H1 (cell line): ENCODE measurements at places on chromosomes 2 and 18.

DNA sequence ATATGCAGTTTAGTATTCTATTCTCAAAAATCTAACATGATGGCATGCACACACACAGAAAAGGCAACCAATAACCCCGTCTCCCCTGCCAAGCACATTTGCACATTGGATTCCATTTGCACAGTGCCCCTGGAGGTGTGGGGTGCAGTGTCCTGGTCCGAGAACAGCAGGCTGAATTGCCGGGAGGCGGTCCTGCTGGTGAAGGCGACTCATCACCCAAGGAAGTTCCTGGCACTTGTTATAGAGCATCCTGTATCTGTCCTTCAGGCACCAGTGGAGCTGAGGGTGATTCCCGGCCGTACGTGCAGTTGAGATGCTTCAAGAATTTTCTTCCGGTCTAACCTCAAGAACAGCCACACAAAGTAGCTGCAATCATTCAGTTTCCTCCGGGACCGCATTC lies 73.0 kb upstream of the RAB12 start:
- no peak for DNase-seq

DNA sequence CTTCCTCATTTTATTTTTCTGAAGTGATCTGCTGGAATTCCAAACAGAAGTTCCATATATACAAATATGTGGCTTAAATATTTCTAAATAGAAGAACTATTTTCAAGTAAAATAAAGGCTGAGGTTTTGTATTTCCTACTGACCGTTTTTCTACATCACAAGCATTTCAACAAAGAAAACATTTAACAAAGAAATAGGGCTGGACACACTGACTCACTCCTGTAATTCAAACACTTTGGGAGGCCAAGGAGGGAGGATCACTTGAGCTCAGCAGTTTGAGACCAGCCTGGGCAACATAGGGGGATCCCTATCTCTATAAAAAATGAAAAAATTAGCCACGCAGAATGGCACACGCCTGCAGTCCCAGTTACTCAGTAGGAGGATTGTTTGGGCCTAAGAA lies 44.6 kb downstream of the TANK start:
- DNase-seq, result no peak

DNA sequence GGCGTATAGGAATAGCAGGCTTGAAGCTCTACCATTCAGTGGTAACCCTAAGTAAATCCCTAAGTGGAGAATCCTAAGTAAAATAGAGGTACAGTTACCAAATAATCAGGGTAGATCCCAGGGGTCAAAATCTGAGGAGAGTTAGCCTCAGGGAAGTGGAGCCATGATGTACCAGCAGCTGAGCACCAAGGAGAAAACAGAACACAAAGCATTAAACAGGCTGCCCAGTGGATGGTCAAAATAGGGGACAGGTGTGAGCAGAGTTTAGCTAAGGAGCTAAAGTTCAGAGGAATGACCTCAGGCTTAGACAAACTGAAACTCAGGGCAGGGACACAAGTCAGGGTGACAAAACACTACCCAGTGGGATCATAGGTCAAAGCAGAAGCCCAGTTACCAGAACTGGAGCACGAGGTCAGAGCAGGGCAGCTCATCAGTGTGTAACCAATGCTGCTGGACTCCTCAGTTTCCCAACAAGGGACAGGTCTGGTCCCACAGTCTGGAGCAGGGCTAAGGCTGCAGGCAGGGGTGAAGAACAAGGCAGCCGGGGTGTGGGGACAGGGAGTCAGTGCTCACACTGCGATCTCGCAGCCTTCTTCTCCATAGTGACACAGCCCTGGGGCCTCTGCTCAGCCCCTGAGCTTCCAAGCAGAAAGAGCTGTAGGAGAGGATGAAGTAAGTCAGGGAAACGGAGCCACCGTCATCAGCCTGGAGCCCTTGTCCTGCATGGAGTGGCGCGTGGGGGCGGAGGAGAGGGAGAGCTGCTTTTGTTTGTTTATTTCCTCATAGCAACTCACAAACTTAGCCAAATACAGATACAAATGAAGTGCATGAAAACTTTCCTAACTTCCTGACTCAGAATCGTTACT lies 264.0 kb downstream of the MREG start:
- DNase-seq, result no peak

DNA sequence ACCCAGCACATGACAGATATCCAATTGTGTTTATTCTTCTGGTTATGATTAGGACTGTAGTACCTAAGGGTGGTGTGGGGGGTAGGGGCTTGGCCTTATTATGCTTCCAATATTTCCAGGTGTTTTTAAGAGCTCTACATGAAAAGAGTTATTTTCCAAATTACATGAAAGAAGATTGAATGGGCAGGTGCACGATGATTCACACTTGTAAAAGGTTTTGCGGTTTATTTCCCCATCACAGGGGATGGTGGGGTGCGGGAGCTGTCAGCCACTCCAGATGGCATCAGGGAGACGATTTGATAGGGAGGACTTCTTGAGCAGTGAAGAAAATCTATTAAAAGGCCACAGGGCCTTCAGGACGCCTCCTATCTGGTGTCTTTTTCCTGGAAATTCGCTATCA lies 15.1 kb upstream of the CCBE1 start:
- no peak for DNase-seq

DNA sequence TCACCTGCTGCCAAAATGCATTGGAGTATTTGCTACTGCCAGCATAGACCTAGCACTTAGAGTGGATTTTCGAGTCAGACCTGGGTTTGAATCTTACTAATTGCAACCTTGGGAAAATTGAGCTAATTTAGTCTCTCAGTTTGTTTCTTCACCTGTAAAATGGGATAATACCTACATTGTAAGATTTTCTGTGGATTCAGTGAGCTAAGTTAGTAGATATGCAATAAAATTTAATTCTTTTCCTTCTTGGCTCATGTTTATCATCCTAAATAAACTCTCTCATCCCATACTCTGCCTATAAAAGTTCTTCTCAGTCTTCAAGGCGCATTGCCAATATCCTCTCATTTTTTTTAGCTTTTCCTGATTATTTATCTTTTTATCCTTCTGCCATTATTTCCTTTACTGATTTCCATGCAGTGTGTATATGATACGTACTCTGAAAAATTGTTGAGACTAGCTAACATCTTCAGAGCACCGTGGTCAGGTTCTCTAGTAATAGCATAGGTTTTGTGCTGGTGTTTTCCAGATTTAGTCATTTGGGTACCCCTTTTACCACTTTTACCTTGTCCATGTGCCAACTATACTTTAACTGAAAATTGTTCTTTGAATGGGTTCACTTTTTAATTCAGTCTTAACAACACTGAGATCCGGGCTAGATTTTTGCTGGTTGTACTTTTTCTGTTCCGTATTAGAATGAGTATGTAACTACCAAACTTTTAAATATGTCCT lies 7.3 kb downstream of the CEP192 start:
- DNase-seq, result no peak

DNA sequence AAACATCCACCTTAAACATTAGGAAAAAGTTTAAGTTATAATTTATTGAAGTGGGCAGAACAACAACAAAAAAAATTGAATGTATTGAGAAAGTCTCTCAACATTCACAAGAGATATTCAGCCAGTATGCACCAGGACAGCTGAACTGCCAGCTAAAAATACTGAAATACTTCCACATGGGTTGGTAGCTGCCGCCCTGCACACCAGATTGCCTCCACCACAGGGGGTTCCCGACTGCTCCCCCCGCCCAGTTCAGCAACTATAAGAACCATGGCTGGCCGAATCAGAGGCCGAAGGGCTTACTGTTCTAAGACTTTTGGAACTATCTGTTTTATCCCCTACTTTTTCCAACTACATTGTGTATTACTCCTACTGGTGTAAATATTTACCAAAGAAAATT lies 150.0 kb upstream of the LRP1B start:
- DNase-seq, result no peak

DNA sequence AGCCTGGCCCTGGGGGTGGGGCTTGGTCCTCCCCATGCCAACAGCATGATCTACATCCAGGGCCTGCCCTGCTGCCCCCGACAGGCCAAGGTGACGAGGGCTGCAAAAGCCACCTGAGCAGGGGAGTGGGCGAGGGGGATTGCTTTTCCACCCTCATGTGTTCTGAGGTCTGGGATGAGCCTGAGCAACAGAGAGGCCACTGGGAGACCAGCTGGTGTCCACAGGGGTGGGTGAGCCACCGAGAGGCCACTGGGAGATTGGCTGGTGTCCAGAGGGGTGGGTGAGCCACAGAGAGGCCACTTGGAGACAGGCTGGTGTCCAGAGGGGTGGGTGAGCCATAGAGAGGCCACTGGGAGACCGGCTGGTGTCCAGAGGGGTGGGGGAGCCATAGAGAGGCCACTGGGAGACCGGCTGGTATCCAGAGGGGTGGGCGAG lies 147.4 kb upstream of the GPC1 start:
- DNase-seq, result no peak

DNA sequence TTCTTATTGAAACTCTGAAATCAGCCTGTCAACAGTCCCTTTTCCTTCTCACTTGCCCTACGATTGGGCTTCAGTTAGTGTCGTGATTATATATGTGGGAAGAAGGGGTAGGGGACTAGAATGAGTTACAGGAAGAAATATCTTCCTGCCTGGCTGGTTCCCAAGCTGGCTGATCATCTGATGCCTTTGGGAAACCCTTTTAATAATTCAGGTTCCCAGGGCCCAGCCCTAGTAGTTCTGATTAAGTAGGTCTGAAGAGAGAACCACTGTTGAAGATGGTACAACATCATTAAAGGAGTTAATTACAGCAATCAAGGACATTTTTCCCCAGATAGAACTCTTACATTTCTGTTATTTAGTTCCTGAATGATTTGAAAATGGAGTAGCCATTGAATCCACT lies 110.1 kb upstream of the EML6 start:
- DNase-seq, result no peak

GRCh38 chr2:120503793-120504571 lies 158.0 kb downstream of the INHBB start:
- DNase-seq, result no peak

GRCh38 chr2:147829106-147829505 lies 15.7 kb upstream of the ACVR2A start:
- DNase-seq, result no peak

DNA sequence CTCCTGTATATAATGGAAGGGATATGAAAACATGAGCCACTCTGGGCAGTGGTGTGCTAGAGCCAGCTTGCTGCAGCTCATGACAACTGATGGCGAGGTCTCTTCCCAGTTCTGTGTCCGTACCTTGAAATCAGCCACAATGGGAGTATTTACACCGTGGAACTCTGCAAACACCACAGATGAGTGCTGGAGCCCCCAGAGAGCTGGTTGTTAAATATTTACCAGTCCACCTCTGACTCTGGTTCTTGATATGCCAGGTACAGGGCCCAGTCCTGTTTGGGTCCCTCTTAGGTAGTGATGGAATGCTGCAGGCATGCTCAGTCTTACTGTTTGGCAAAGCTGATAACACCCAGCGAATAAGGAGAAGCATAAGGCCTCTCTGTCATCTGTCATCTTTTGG lies 116.1 kb upstream of the GLI2 start:
- no peak for DNase-seq

DNA sequence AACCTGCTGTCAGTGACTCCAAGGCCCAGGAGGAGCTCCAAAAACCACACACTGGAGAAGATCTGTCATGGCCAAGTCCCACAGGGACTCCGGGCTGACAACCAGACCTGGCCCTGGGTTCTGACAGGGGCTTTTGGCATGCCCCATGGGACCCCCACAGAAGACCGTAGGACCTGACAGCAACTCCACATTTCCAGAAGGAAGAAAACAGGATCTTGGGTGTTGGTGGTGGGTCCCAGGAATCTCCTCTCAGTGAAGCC lies 275.9 kb upstream of the HS6ST1 start:
- DNase-seq, result no peak

GRCh38 chr2:151833984-151834383 lies 5.8 kb upstream of the ARL5A start:
- DNase-seq, result no peak

DNA sequence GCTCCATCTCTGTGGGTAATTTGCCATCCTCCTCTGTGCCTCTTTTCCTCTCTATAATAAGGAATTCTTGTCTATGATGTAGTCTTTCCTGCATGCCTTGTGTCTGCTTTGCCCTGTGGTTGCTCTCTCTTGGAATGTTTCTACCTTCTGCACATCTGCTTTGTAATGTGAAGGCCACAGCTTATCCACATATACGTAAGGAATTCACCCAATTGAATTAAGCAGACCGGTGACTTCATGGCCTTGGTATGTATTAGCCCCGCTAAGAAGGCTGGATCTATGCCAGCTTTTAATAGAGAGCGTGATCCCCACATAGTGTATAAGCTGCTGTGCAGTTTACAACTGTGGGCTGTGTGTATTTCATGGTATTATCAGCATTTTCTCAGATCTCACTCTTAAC lies 274.7 kb downstream of the RNF144A start:
- no peak for DNase-seq

DNA sequence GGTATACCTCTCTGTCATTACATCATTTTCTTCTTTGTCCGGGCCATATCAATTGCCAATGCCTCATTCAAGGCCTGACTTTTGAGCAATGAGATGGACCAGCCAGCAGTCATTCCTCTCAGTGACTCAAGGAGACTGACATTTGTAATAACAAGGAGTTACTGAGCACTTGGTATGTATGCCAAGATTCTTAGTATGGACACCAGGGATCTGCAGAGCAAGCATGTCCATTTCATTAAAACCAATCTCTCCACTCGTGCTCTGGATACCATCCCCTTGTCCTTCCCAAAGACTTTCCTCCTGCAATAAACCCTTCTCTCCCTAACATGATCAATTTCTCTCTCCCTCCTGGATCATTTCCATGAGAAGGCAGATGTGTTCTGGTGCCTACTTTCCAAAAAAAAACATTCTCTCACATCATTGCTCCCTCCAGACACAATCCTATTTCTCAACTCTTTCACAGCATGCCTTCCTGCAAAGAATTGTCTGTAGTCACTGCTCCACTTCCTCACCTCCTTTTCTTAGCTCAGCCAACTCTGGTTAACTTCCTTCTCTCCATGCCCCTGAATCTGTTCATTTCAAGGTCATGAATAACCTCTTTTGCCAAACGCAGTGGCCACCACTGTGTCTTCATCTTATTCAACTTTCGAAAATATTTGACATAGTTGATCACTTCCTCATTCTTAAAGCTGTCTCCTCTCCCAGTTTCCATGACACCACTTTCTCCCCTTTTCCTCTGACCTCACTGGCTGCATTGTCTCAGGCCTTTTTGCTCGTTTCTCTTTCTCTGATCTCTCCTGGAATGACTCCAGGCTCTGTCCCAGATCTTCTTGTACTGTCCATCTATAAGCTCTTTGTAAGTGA lies 102.8 kb upstream of the CYP1B1 start:
- no peak for DNase-seq

DNA sequence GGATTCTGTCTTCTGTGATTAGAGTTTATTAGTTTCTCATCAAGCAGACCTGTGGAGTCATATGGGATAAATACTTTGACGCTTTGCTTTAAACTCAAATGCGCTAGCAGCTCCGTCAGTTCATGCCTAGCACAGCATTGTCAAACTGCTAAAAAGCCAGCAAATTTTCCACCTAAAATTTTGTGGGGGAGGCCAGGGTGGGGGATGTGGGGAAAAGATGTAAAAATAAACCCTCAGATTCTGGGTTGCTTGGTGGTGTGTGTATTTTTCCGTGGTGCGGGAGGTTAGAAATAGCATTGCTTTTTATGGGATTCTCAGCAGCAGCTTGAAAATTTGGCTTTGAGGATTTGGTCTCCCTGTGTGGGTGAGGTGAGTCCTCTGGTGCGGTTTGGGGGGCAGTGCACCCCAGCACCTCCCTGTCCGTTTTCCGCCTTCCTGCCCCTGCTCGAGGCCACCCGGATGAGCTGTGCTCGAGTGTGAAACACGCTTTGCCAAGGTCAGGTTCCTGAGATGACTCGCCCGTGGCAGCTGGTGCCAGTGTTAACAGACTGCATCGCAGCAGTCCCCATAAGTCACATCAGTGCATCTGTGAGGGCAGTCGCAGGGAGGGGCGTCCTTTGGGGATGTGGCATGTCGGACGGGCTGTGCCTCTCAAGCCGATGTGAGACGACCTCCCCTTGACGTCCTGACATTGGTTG lies 65.9 kb downstream of the LDLRAD4 start:
- DNase-seq, result no peak
